A172 (cell line): ENCODE measurements at places on chromosomes 11 and 22. TPM values are rescaled to one million over a fixed set of nuclear protein-coding genes. Genes with fewer than 3 reads are reported as not detected.

RASSF10 gene
- total RNA-seq: not detected in 2 replicates

MMP3 gene
- total RNA-seq: 8.6 and 20.0 TPM in 2 replicates

ZNF280B gene
- total RNA-seq: 3.0 TPM in 2 replicates

QSER1 gene
- total RNA-seq: 24.8 and 25.8 TPM in 2 replicates

GAB4 gene
- total RNA-seq: not detected in 2 replicates

RCOR2 gene
- total RNA-seq: 0.05 and 0.14 TPM in 2 replicates

CBX7 gene
- 0.74 and 3.3 TPM in 2 replicates for total RNA-seq

MRGPRX3 gene
- total RNA-seq: not detected in 2 replicates

MLC1 gene
- 0.02 and 0.10 TPM in 2 replicates for total RNA-seq

PVALB gene
- 1.2 TPM in 1 of 2 replicates, not detected in the other for total RNA-seq

PRG2 gene
- not detected in 2 replicates for total RNA-seq

SMTNL1 gene
- total RNA-seq: not detected in 2 replicates

LDHAL6A gene
- total RNA-seq: not detected in 2 replicates

IL18BP gene
- 1.6 and 3.9 TPM in 2 replicates for total RNA-seq

DUSP8 gene
- total RNA-seq: 2.9 and 5.1 TPM in 2 replicates

ARHGAP32 gene
- 4.8 and 11.3 TPM in 2 replicates for total RNA-seq
